ENCODE measurements at places on chromosomes 11 and 22. TPM values are rescaled to one million over a fixed set of nuclear protein-coding genes. Genes with fewer than 3 reads are reported as not detected.

The CRKL gene
- total RNA-seq: 47.6 TPM

The FBLN1 gene
- 2.8 TPM for total RNA-seq

The CAVIN3 gene
- total RNA-seq: 196 TPM

The OR52E1 gene
- total RNA-seq: not detected

The SCUBE2 gene
- total RNA-seq: 38.2 TPM

The C11orf16 gene
- not detected for total RNA-seq

The TRIM49 gene
- not detected for total RNA-seq

The TREH gene
- not detected for total RNA-seq

The OR52A1 gene
- not detected for total RNA-seq

The SCGB2A2 gene
- total RNA-seq: not detected

The CTR9 gene
- 29.3 TPM for total RNA-seq
